ENCODE measurements at places on chromosomes 2 and 18. TPM values are rescaled to one million over a fixed set of nuclear protein-coding genes. Genes with fewer than 3 reads are reported as not detected.

The NYAP2 gene
- total RNA-seq = not detected

The FAM110C gene
- not detected for total RNA-seq

The DOK6 gene
- total RNA-seq = 9.0 TPM

The MERTK gene
- total RNA-seq = 0.86 TPM

The SPATS2L gene
- total RNA-seq = 63.5 TPM

The CCDC141 gene
- total RNA-seq = not detected

The ZBTB7C gene
- under 0.01 TPM for total RNA-seq

The MEX3C gene
- total RNA-seq = 24.9 TPM

The POLR1B gene
- total RNA-seq = 11.1 TPM

The MC5R gene
- not detected for total RNA-seq

The PCARE gene
- not detected for total RNA-seq

The PHOSPHO2 gene
- 1.4 TPM for total RNA-seq

The STAT4 gene
- total RNA-seq = 0.63 TPM

The SNORC gene
- total RNA-seq = 0.79 TPM

The ABCG5 gene
- not detected for total RNA-seq

The IL1F10 gene
- total RNA-seq = not detected

The EIF5B gene
- 19.1 TPM for total RNA-seq

The TNFRSF11A gene
- total RNA-seq = 0.09 TPM

The SH3YL1 gene
- total RNA-seq = 33.9 TPM

The C2orf66 gene
- under 0.01 TPM for total RNA-seq

The FER1L5 gene
- 1.4 TPM for total RNA-seq

The CNTNAP5 gene
- not detected for total RNA-seq

The TGFA gene
- not detected for total RNA-seq

The PIEZO2 gene
- total RNA-seq = 1.3 TPM

The PROKR1 gene
- not detected for total RNA-seq

The ITGA4 gene
- total RNA-seq = 84.8 TPM

The VWC2L gene
- under 0.01 TPM for total RNA-seq

The PROM2 gene
- total RNA-seq = 1.1 TPM

The KHK gene
- 0.32 TPM for total RNA-seq

The CHRND gene
- total RNA-seq = not detected

The CWC22 gene
- 13.3 TPM for total RNA-seq

The NETO1 gene
- not detected for total RNA-seq

The TRPM8 gene
- total RNA-seq = not detected

The DTNB gene
- total RNA-seq = 2.5 TPM

The NAPG gene
- total RNA-seq = 20.2 TPM

The IL1A gene
- total RNA-seq = 0.09 TPM

The TCF23 gene
- not detected for total RNA-seq

The SPEG gene
- 7.8 TPM for total RNA-seq

The MYOM1 gene
- 1.7 TPM for total RNA-seq

The GLS gene
- total RNA-seq = 120 TPM

The COL6A3 gene
- 1,632 TPM for total RNA-seq

The CCNYL1 gene
- total RNA-seq = 3.7 TPM

The NT5C1B gene
- total RNA-seq = not detected

The G6PC2 gene
- total RNA-seq = not detected

The ITM2C gene
- total RNA-seq = 87.8 TPM

The ERICH2 gene
- total RNA-seq = 1.2 TPM

The PRSS56 gene
- total RNA-seq = not detected
